ENCODE measurements at places on chromosomes 3 and 15.
A peak's percentile ranks its signal among the peaks of the same experiment; 100 is the strongest.

GRCh38 chr3:112653209-112653871 is 12.4 kb upstream of the CCDC80 start:
- no peak for DNase-seq

GRCh38 chr3:43950775-43951174 is 260.0 kb downstream of the ABHD5 start:
- no peak for DNase-seq

GRCh38 chr3:121871430-121871829 is 22.8 kb upstream of the SLC15A2 start:
- DNase-seq = no peak

- peak; percentile 59 for DNase-seq
Observed at GRCh38 chr15:74489518-74490338, 28.8 kb upstream of the UBL7 start.

- DNase-seq = no peak
Observed at GRCh38 chr3:50233176-50233575, 2.8 kb upstream of the GNAI2 start.

- DNase-seq = no peak
Observed at GRCh38 chr3:156376199-156376598, 178.7 kb downstream of the SSR3 start.

- no peak for DNase-seq
Observed at GRCh38 chr3:29639578-29640290, 358.9 kb downstream of the RBMS3 start.
